ENCODE measurements at places on chromosomes 3 and 15.

- no peak for DNase-seq
These were observed 901 bp upstream of the RASSF1 start for GRCh38 chr3:50341537-50341936.

- no peak for DNase-seq
These were observed 1.9 kb downstream of the ARPP19 start for GRCh38 chr15:52566889-52567288.

DNA sequence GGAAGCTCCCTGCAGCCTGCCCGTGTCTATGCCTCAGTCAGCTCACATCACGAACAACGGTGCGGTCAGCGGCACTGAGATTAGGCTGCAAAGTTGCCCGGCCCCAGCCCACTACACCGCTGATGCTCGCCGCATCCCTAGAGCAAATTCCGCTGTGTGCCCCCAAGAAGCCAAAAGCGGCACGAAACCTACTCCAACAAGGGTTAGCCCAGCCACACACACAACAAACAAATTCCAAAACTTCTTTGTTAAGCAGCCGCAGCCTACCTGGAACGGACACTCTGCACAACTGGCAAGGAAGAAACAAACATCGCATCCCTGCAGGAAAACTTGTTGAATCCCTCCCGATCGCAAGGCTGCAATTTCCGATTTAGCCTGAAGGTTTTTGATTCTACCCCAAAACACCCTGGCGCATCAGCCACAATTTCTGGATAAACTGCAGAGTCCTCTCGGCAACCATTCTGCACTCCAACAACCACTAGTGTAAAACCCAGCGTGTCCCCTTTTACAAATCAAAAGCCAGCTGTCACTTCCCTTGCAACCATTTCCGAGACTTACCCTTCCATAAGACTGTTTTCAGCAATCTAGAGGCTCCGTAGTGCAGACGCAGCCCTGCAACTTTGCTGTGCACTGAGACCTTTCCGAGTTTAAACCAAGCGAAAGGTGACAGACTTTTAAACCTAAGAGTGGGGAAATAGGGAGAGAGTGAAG lies 449 bp downstream of the ROBO1 start:
- DNase-seq = no peak

GRCh38 chr15:39719109-39719508 lies 63.5 kb downstream of the FSIP1 start:
- no peak for DNase-seq

DNA sequence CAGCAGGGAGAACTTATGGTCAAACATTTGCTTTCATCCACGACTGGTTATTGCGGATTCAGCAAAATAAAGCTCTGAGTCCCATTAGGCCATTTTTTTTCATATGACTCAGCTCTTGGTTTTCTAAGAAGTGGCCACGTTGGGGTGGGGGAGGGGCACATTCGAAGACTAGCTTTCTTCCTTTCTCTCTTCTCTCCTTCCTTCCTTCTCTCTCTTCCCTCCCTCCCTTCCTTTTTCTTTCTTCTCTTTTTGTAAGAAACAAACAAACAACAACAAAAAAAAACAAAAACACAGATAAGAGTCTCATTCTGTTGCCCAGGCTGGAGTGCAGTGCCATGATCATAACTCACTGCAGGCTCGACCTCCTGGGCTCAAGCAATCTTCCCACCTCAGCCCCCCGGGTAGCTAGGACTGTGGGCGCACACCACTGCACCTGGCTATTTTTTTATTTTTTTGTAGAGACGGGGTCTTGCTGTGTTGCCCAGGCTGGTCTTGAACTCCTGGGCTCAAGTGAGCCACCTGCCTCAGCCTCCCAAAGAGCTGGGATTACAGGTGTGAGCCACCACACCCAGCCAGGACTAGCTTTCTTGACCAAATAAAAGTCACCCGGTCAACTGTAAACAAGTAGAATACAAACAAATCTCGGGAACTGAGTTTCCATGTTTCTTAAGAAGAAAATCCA lies 41.6 kb downstream of the ABCC5 start:
- DNase-seq = no peak

GRCh38 chr15:57446393-57446792 lies 70.1 kb downstream of the CGNL1 start:
- DNase-seq = no peak

Data from NT2/D1 (cell line).